ENCODE measurements at places on chromosomes 3 and 15.

GRCh38 chr3:185685231-185686035, 99.3 kb downstream of the SENP2 start:
- DNase-seq = no peak

GRCh38 chr3:139465636-139466035, 10.7 kb downstream of the RBP2 start:
- no peak for DNase-seq

GRCh38 chr3:160044121-160044520, 55.5 kb downstream of the IL12A start:
- DNase-seq = no peak

GRCh38 chr3:61530355-61530754, 31.0 kb upstream of the PTPRG start:
- peak; percentile 20 for DNase-seq

- DNase-seq = no peak
These were observed 45.0 kb downstream of the THBS1 start for GRCh38 chr15:39625856-39626255.

DNA sequence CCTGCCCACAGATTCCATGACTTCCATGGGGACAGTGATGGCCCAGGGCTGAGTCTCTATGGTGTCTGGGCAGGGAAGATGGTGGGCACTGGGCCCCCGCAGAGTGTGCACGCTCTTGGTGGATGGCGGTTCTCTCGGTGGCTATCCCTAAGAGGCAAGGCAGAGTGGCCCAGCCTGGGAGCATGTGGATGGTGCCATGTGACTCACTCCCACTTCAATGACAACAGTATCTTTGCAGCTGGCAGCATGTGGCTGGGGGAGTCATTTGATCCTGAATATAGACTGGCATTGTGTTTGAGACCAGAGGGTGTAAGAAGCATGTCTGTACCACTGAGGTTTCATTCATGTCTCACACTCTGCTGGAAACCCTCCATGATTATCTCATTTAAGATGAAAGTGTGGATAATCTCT, 101.2 kb downstream of the CORO2B start:
- no peak for DNase-seq
